ENCODE measurements at places on chromosomes 11 and 22. TPM values are rescaled to one million over a fixed set of nuclear protein-coding genes. Genes with fewer than 3 reads are reported as not detected.
A peak's percentile ranks its signal among the peaks of the same experiment; 100 is the strongest.

DNA sequence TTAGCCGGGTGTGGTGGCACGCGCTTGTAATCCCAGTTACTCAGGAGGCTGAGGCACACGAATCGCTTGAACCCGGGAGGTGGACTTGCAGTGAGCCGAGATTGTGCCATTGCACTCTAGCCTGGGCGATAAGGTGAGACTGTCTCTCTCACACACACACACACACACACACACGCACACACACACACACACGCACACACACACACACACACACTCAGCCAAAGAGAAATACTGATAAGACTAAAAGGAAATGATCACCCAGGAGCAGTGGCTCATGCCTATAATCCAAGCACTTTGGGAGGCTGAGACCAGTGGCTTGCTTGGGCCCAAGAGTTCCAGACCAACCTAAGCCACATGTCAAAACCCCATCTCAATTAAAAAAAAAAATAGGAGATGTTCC is 20.8 kb downstream of the HSPA8 start:
- H3K4me3 ChIP-seq, result no peak overlapping the region
- no peak for DNase-seq
- H3K4me1 ChIP-seq, result no peaks in the 10 kb centered on the region
- H3K36me3 ChIP-seq, result no peaks in the 10 kb centered on the region
- no peaks in the 10 kb centered on the region for H3K27me3 ChIP-seq

DNA sequence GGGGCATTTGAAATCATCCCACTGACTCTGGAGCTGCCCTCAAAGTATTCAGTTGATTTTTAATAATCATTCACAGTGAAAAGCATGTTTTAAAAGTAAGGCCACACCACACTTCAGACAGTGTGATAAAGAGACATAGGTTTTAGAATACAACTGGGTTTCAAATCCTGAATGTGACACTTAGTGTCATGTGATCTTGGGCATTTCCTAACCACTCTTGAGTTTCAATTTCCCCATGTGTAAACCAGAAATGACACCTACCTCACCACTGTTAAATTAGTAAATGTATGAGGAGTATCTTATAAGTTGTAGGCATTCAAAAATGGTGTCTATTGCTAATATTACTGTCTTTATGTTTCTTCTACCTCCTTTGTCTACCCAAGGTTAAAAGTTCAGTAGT is 5.4 kb downstream of the TMEM123 start:
- peaks cover 90% of the 10 kb centered on the region for H3K36me3 ChIP-seq
- DNase-seq, result no peak

GRCh38 chr22:33756508-33756949 is 163.7 kb downstream of the LARGE1 start:
- no peaks in the 10 kb centered on the region for H3K36me3 ChIP-seq
- H3K27me3 ChIP-seq, result no peaks in the 10 kb centered on the region
- no peak for DNase-seq
- no peaks in the 10 kb centered on the region for H3K4me1 ChIP-seq
- H3K4me3 ChIP-seq, result no peak overlapping the region
- no peak overlapping the region for H3K27ac ChIP-seq

- no peaks in the 10 kb centered on the region for H3K36me3 ChIP-seq
- H3K4me3 ChIP-seq, result peak overlapping the region; percentile 36
- H3K27ac ChIP-seq, result no peak overlapping the region
- peaks cover 10% of the 10 kb centered on the region for H3K4me1 ChIP-seq
- H3K27me3 ChIP-seq, result peaks cover 11% of the 10 kb centered on the region
Measured at GRCh38 chr11:59283825-59284772, 71.4 kb upstream of the MPEG1 start.

DNA sequence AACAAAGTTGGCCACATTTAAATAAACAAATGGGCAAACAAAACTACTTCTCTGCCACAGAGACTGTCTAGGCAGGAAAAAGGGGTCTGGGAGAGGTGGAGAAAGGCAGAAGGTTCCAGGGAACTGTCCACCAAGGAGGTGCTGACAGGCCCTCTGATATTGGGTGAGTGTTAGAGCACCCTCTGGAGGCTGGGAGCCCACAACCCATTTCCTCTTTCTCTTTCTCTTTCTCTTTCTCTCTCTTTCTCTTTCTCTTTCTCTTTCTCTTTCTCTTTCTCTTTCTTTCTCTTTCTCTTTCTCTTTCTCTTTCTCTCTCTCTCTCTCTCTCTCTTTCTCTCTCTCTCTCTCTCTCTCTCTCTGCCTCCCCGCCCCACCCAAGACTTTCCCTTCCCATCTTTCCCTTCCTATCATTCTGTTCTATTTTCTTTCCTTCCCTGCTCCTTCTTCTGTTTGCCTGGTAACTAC is 912.8 kb downstream of the DLG2 start:
- no peaks in the 10 kb centered on the region for H3K27me3 ChIP-seq
- H3K4me3 ChIP-seq, result peak overlapping the region; percentile 32
- peak; percentile 74 for DNase-seq

- peaks cover 2% of the 10 kb centered on the region for H3K27me3 ChIP-seq
- peak overlapping the region; percentile 64 for H3K4me3 ChIP-seq
- peak; percentile 86 for DNase-seq
- H3K36me3 ChIP-seq, result no peaks in the 10 kb centered on the region
- H3K27ac ChIP-seq, result no peak overlapping the region
Measured at GRCh38 chr22:41925783-41926460, 684 bp downstream of the TNFRSF13C start.

GRCh38 chr11:22037505-22037904 is 155.4 kb upstream of the ANO5 start:
- no peak for DNase-seq
- H3K36me3 ChIP-seq, result no peaks in the 10 kb centered on the region
- H3K4me1 ChIP-seq, result no peaks in the 10 kb centered on the region
- no peak overlapping the region for H3K27ac ChIP-seq

- no peaks in the 10 kb centered on the region for H3K36me3 ChIP-seq
- no peak overlapping the region for H3K4me3 ChIP-seq
- H3K4me1 ChIP-seq, result peaks cover 5% of the 10 kb centered on the region
Measured at GRCh38 chr11:35365961-35366360, 53.4 kb downstream of the SLC1A2 start.

DNA sequence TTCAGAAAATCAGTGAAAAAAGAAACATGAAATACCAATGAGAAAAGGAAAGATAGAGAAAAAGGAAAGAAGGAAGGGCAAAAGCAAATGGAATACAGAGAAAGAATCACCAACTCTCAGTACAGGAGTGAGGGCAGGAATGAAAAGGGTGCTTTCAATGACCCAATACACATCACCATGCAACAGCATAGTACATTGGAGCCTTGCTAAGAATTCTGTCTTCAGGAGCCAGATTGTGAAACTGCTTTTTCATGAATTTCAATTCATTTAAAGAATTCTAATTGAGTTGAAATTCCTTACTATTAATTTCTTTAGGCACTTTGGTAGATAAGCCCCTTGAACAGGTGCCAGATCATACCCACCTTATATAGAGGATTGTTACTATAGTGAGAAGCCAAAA is 34.9 kb downstream of the BLID start:
- no peak for DNase-seq
- H3K27me3 ChIP-seq, result no peaks in the 10 kb centered on the region
- H3K4me1 ChIP-seq, result no peaks in the 10 kb centered on the region

DNA sequence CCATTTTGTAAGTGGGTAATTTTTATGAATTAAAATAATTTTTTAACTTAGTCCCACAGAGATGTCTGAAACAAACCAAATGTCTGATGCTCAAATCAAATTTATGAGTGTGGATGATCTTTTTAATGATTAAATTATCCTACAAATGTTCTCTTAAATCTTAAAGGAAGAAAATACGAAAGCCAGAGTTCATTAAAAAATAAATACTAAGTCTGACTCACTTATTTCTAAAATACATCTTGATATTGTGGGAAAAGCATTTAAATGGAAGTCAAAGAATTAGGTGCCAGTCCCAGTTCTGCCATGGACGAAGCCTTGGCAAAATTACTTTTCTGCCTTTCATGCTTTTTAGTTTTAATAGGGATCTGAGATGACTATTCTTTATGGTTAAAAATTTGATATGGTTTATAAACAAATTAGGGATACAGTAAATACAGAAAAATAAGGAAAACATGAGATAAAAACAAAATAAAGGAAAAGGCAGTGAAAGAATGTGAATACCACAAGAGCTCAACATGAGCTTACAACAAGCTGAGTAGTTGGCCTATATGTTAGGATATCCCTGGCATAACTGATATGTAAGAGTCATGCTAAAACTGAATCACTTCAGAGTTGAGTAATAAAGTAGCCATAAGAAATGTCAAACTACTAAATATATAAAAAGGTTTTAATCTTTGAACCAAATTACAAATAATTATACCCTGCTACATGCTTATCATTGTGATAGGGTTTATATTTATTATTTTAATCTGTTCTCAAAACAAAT is 9.2 kb downstream of the CCDC34 start:
- H3K27ac ChIP-seq, result no peak overlapping the region
- H3K4me3 ChIP-seq, result no peak overlapping the region
- H3K27me3 ChIP-seq, result no peaks in the 10 kb centered on the region
- H3K4me1 ChIP-seq, result peaks cover 4% of the 10 kb centered on the region

Gene SLC17A6
- not detected for total RNA-seq

Gene HMBS
- total RNA-seq, result 36.1 TPM

All from activated CD8-positive, alpha-beta T cell treated with anti-CD3 and anti-CD28 coated beads for 36 hours (primary cell).